M059J (cell line): ENCODE measurements at places on chromosomes 13 and 19. TPM values are rescaled to one million over a fixed set of nuclear protein-coding genes. Genes with fewer than 3 reads are reported as not detected.

DNA sequence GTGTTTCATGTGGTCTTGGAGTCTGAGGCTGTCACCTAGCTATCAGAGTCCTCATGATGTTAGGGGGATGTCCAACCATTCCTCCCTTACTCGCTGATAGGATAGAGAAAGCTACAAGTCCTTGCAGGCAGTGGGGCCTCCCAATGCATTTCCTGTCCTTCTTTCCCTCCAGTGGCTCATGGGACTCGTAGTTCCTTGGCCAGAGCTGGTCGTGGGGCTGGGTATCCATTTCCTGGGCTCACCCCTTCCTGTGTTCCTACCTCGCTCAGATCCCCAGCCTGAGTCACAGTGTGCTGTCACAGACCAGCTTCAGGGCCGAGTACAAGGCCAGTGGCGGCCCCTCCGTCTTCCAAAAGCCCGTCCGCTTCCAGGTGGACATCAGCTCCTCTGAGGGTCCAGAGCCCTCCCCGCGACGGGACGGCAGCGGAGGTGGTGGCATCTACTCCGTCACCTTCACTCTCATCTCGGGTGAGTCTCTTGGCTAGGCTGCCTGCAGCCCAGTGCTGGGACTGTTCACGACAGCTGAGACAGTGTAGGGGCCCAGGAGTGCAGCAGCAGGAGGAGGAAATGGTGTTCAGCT is 19.1 kb downstream of the TMEM150B start:
- no peak for DNase-seq

DNA sequence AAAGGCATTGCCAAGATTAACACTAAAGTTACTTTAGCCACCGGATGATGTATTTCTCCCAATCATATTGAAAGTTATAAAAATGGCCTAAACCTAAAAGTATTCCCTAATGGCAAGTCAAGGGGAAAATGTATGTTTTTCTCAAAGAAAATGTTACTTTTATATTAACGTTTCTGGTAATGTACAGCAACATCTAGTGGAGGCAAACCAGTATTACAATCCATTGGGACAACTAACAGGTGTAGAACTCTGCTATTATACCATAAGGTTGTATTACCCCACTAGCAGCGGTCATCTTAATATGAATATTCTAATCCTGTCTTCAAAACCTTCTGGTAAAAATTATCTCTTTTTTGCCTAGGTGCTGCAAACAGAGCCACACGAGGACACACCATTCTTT is 69.2 kb downstream of the ZNF100 start:
- peak; percentile 6 for DNase-seq

GRCh38 chr13:81017513-81018152 is 676.7 kb upstream of the SPRY2 start:
- peak; percentile 15 for DNase-seq

DNA sequence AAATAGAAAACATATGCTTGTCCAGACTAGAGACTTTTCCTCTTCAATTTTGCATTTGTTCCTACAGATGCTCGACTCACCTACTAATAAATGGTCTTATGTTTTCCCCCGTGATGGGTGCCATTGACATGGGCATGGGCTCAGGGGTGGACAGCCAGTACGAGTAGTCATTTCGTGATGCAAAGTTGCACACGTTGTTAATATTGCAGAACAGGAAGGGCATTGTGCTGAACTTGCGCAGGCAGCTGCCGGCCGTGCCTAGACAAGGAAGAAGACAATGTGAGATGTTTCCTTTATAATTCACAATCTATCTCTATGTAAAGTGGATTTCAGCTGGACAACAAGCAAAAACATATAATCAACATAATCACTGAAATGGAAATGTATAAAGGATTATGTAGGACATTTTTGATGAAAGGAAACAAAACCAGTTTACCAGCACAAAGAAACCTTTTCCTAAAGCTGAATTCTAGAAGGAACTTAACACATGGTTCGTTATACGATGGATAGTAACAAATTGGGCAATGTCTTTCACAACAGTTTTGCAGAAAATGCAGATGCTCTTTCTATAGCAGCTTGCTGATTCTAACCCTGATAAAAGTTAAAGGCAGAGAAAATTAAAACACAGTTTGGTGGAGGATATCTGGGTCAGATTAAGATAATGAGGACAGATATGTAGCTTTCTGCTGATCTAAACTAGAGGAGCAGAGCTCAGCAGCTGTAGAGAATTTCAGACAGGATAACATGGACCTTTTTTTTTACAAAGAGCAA is 145.7 kb downstream of the COL4A1 start:
- no peak for DNase-seq

DNA sequence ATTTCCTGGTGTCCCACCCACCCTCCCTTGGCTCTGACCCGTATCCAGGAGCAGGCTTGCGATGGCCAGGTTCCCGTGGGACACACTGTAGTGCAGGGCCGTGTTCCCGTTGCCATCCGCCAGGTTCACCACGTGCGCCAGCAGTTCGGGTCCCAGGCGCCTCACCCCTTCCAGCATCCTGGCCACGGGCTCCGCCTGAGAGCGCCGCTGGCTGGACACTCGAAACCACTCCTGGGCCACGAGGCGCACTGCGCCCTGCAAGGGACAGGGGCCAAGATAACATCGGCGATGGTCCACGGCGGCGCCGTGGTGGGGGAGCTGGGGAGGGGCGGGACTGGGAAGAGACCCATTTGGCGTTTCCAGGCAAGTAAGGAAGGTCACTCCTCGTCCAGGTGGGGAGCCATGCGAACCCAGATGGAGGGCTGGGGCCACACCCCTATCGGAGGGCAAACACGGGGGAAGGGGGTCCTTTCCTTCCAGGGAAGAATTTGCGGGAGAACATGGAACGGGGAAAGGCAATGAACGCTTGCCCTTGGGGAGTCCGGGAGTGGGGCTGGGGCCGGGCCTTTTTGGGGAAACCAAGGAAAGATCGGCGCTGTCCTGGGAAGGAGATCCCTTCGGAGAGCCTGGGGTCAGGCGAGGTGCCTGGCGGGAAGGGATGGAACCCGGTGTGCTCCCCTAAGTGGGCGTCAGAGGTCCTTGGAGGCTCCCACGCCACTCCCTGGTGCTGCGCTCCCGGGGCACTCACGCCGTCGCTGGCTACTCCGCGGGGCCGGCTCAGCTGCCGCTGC is 9.9 kb downstream of the KANK3 start:
- DNase-seq = no peak

GRCh38 chr19:5334824-5335500 is 5.7 kb downstream of the PTPRS start:
- DNase-seq = no peak

GRCh38 chr13:45137526-45137925 is 17.2 kb downstream of the GTF2F2 start:
- no peak for DNase-seq

DNA sequence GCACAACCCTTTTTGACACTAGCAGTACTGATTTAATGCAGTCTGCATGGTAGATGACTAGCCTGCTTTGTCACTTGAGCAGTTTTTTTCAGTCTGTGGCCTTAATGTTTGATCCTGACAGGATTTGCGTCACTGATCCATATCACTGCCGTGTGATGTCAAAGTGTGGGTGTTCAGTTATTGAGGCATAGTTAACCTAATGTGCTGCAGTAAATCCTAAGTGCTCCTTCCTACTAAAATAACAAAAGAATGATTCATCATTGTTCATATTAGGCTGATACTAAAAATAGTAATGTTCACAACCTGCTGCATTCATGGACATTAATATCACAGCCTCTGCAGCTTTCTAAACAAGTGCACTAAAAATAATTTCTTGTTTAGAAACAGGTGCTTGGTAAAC is 121.9 kb upstream of the MLNR start:
- DNase-seq = peak; percentile 92

DNA sequence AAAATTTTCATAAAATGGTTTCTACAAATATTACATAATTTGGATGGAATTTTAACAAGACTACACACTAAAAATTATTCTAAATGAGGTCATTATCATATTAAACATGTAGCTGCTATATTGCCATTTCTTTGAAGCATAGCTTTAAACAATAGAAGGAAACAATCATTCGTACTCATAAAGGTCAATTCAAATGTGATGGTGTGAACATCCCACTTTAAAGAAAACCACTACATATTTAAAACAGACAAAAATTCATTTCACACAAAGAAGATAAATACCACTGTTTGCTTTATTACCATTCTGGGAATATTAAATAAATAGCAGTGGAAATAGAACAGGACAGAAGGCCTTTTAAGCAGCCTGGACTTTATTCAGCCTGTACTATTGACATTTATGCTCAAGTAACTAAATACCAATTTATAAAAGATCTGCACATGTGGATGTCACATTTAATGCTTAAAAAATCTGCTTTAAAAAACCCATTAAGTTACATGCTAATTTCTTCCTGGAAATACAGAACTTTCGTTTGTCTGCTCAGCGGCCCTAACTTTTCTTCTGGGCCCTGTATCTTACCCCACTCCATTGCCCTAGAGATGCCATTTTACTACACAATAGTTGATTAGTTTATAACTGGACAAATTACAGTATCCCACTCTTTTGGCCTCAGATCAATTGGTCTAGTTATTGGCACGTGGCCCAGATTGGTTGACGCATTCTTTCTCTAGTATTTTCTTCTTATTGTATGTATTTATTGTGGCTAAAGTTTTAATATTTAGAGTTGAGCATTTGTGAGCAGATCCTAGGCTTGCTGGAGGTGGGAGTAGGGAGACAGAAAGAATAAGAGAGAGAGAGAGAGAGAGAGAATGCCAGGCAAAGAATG is 215.1 kb upstream of the SPRY2 start:
- DNase-seq = no peak

DNA sequence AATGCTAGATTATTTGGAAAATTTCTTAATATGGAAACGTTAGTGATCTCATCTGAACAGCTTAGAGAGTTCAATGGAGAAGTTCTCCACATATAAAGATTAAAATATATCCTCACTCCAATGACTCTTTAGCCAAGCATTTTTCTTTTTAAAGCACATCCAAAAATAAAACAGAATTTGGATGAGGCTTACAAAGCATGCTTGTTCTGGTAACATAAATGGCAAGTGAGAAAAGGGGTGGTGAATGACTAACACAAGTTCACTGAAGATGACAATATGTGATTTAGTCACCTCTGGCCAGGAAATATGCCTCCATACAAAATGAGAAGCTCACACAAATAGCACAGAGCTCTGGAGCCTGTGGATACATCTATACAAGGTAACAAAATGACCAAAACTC is 253.0 kb downstream of the PCDH20 start:
- DNase-seq = peak; percentile 8

DNA sequence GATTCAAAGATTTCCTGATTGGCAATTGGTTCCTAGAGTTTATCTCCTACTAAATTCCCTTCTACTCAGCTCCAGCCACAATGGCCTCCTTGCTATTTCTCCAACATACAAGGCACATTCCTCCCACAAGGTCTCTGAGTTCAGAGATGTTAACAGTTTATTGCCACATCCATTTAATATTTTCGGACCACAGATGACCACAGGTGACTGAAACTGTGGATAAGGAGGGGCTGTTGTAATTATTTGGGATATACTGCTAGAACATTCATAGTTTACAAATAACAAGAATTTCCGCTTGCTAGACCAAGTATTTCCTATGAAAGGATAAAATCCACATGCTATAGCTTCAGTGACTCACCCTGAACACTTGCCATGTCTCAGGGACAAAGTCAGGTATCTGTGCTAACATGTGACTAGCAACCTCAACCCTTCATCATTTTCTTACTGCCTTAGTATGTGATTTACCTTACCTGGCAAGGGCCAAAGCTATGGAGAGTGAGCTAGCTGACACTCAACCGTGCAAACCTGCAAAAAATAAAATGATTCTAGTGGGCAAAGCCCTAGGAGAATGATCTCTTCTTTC is 117.7 kb downstream of the TBC1D4 start:
- DNase-seq = peak; percentile 34

- no peak for DNase-seq
Observed at GRCh38 chr19:14139944-14140343, 3.6 kb upstream of the ASF1B start.

- DNase-seq = no peak
Observed at GRCh38 chr13:50280441-50280937, 265.2 kb downstream of the KCNRG start.

GRCh38 chr13:70905035-70905434 is 796.8 kb upstream of the KLHL1 start:
- no peak for DNase-seq

DNA sequence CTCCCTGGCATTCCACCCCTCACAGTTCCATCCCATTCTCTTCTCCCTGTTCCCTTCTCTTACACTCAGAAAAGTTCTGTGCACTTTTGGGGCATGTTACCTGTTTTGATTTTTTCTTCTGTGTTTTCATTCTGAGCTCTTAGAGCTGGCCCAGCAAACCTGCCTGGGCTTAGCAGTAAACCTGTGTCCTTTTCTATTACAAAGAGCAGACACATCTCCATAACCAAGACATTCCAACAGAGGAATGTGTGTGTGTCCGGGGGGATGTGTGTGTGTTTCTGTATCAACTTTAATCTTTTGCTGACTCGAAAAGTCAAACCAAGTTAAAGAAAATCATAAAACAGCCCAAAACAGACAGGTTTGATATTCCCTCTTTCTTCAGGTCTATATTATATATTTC is 49.1 kb upstream of the SOX21 start:
- DNase-seq = no peak

DNA sequence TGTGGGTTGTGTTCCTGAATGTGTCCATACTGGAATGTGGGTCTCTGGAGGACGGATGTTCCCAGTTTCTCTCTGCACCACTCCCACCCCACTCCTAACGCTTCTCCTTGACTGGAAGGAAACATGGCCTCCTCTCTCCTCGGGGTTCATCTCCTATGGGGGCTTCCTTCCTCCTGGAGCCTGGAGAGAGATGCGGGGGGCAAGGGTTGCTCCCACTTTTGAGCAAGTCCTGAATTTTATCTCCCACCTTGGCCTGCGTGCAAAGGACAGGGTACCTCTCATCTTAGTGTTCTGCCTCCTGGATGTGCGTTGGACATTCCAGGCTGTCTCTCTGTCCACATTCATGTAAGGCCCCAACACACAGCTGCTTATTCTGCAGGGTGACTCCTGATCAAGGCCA is 52.5 kb upstream of the UQCRFS1 start:
- no peak for DNase-seq

DNA sequence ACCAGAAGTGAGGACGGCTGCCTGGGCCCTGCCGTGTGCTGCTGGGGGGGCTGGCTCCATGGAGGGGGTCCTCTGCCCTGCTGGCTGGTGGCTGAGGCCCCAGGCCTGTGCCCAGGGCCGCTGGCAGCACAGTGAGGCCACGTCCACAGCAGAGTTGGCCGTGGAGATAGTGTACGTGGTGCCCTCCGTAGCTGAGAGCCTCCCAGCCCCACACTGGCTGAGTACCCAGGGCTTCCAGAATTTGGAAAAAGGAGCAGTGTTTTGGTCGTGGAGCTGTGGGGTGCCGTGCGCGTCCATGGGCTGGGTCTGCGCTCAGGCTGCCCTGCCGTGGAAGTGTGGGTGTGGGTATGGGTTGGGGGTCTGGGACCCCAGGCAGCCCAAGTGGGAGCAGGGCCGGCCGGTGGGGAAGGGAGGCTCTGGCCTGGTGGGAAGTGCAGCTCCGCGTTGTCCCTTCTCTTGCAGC is 5.9 kb downstream of the PTBP1 start:
- no peak for DNase-seq

- DNase-seq = peak; percentile 46
Observed at GRCh38 chr19:10508707-10509106, 5.6 kb upstream of the KEAP1 start.

The COMP gene
- not detected in 2 replicates for total RNA-seq

The RINL gene
- total RNA-seq = 0.57 and 1.0 TPM in 2 replicates

The ZSCAN4 gene
- total RNA-seq = not detected in 2 replicates

The DIRAS1 gene
- 1.2 and 1.6 TPM in 2 replicates for total RNA-seq

The BRCA2 gene
- 8.7 and 11.4 TPM in 2 replicates for total RNA-seq

The SIAH3 gene
- 0.10 and 0.37 TPM in 2 replicates for total RNA-seq
